COR-L47 (cell line): ENCODE measurements at places on chromosomes 2 and 18.

- no peak for DNase-seq
Measured at GRCh38 chr2:121699421-121700333, 37.0 kb downstream of the NIFK start.

DNA sequence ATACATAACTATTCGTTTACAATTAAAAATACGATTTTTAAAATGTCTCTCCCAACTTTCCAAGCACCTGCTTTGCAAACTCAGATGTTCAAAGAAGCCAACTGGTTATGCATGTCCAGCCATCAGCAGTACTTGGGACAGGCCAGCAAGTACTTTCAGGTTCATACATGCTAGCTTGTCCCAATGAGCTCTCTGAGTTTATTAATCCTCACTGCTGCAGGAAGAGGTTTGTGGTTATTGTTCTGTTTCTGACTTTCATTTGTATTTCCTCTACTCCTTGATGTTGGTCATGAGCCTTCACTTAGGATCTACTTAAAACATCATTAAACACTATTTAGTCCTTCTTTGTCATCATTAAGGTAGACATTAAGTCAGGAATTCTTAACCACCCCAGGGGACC lies 374.1 kb downstream of the LRATD1 start:
- no peak for DNase-seq

- DNase-seq = no peak
Measured at GRCh38 chr2:95047629-95048510, 22.4 kb downstream of the MAL start.

DNA sequence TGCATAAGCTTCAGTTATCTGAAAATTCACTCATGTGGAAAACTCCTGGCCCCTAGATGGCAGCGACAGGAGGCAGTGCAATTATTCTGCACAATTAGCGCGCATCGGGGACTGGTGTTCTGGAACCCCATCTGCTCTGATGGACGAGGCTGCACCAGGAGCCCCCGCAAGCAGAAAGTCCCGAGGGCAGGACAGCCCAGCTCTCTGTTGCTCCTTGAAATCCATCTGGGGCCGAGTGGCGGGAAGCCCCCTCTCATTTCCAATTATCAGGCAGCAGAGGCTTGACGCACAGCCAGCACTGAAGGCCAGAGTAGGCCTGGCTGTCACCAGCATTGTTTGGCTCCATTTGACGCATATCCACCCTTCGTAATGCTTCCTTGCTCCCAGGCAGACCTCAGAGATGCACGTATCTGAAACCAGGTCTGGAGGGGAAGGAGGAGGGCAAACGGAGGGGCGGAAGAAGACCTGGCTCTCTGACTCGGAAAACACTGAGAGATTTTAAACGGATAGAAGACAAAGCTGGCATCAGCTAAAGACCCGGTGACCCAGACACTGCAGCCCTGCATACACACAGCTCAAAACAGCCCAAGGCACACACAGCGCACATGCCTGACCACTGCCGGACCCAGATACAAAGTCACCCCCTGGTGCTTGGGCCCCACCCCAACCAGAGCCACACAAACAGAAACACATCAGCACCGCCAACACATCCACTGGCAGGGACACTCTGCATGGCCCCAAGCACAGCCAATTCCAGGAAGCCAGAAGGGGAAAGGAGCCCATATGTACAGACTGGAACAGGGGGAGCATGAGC lies 69.8 kb downstream of the TNS1 start:
- DNase-seq = peak; percentile 51

DNA sequence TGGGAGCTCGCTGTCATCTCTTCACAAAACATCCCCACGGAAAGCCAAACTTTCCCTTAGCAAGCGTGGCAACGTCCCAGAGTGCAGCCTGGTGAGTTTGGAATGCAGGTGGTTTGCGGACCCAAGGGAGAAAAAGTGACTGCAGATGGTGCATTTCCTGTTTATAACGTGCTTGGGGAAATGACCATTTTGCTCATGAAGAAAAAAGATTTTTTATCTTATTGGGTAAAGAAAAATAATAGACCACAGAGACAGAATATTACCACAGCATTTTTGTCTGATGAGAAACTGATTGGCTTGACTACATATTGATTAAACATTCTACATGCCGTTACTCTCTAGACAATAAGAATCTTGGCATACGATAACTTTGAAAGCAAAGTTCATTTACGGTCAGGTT lies 136.5 kb downstream of the COPS8 start:
- no peak for DNase-seq

GRCh38 chr2:12618576-12618975 lies 98.2 kb upstream of the TRIB2 start:
- DNase-seq = no peak

- DNase-seq = no peak
Measured at GRCh38 chr2:9644603-9645002, 13.8 kb upstream of the YWHAQ start.

GRCh38 chr2:30756971-30757370 lies 50.3 kb downstream of the CAPN13 start:
- no peak for DNase-seq

DNA sequence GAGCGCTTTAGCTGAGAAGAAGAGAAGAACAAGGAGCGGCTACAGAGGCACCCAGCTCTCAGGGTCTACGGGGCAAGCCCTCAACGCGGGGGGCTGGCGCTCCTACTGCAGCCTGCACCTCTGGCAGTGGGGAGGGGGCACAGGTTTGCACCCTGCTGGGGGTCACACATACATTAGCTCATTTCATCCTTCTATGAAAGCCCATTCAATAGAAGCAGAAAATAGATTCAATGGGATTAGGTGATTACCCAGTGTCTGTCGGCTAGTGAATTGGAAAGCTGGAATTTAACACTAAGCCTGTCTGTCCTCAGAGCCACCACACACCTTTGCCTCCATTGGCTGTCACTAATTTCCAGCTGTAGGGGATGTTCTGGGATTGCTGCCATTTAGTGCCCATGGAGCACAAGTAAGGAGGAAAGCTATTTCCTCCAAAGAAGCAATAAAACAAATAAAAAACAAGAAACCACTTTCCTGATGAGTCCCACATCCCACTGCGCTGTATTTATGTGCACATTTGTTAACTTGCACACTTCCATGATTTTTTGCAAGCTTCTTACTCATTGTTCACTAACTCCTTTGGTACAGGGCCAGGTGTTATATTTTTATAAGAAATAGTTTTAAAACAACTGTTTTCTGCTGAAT lies 319.6 kb upstream of the REV1 start:
- DNase-seq = no peak

GRCh38 chr2:111169268-111169667 lies 48.6 kb downstream of the BCL2L11 start:
- DNase-seq = no peak

DNA sequence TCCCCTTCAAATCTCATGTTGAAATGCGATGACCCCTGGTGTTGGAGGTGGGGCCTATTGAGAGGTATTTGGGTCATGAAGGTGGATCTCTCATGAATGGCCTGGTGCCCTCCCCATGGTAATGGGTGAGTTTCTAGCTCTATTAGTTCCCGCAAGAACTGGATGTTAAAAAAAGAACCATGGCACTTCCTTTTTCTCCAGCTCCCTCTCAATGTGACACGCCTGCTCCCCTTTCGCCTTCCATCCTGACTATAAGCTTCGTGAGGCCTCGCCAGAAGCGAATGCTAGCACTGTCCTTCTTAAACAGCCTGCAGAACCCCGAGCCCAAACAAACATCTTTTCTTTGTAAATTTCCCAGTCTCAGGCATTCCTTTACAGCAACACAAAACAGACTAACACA lies 303.2 kb upstream of the REV1 start:
- no peak for DNase-seq

GRCh38 chr2:139031722-139032121 lies 251.5 kb upstream of the NXPH2 start:
- DNase-seq = peak; percentile 63

DNA sequence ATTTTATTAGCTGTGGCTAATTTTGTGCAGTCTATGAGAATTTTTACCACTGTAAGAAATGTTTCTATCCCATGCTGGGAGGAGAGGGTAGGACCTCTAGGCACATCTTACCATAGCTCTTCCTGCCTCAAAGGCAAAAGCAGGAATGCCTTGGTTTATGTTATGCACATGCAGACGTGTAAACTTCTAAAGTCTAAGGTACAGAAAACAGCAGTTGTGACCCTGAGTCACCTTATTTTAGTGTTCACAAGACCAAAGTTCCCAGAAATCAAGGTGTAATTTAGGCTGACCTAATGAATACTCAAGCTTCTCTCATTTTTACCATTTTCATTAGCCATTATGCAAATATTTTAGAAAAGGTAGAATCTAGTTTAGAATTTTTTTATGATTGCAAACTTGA lies 15.4 kb upstream of the WIPF1 start:
- DNase-seq = no peak

GRCh38 chr2:221051162-221051561 lies 520.9 kb downstream of the EPHA4 start:
- DNase-seq = no peak

- DNase-seq = no peak
Measured at GRCh38 chr18:76142611-76143010, 352.4 kb downstream of the ZNF516 start.

GRCh38 chr18:2641638-2642037 lies 13.9 kb upstream of the SMCHD1 start:
- no peak for DNase-seq

DNA sequence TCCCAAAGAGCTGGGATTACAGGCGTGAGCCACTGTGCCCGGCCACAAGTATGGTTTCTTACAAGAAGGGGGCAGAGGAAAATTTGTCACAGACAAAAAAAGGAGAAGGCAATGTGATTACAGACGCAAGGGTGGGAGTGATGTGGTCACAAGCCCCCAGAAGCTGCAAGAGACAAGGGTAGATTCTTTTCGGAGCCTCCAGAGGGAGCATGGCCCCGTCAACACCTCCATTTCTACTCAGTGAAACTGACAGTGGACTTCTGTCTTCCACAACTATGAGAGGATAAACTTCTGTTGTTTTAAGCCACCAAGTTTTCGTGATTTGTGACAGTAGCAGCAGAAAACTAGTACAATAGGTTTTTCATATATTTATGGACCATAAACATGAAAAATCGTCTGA lies 2.1 kb upstream of the TCF7L1 start:
- DNase-seq = no peak

DNA sequence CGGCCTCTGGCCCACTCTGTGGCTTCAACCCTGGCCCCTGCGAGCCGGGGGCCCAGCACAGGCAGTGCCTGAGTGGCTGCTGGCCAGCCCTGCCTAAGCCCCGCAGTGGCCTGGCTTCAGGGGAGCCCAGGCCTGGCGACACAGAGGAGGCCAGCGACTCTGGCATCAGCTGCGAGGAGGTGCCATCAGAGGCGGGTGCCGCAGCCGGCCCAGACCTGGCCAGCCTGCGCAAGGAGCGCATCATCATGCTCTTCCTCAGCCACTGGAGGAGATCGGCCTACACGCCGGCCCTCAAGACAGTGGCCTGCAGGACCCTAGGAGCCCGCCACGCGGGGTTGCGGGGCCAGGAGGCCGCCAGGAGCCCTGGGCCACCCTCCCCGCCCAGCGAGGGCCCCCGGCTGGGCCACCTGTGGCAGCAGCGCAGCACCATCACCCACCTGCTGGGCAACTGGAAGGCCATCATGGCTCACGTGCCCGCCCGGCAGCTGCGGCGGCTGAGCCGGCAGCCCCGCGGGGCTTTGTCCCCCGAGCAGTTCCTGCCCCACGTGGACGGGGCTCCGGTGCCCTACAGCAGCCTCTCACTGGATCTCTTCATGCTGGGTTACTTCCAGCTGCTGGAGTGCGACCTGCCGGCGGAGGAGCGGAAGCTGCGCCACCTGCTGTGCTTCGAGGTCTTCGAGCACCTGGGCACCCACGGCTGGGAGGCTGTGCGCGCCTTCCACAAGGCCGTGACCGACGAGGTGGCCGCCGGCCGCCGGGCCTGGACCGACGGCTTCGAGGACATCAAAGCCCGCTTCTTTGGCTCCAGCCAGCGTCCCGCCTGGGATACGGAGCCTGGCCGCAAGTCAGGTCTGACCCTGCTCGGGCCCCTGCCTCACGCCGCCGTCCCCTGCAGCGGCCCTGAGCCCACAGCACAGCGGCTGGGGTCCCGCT lies 7.5 kb upstream of the KLHL30 start:
- no peak for DNase-seq

DNA sequence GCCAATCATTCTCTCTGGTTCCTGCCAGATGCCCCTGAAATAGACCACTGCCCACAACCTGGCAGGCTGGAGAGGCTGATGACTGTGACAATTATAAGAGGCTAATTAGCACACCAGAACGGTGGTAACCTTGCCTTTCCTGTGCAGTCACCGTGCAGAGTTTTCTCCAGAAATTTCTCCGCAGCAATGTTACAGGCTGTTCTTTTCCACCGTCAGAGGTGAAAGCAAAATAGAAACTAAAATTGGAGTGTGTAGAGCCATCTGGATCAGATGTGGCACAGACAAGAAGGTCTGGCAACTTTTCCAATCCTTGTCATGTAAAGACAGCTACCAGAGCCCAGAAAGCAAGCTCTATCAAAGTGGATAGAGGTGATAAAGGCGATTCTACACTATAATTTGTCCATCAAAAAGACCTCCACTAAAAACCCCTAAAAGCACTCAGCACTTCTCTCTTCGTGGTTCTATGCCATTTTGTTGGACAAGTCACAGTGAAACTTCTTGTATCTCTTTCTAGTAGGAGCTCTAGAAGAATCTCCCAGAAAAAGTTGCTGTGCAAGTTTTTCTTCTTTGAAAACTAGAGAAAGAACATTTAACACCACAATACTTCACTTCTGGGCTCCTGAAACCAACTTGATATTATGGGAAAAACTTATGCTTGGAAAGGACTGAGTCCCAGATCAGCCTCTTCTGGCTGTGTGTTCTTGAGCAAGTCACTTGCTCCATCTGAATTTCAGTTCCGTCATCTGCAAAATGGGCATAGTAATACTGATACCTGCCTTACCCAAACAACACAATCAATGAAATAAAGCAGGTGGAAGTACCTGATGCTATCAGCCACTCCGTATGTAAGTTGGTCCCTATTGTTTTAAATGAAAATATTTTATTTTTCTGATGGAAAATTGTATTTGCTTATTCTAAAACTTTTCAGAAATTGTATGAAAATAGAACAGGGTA lies 295.6 kb upstream of the DLGAP1 start:
- DNase-seq = no peak

DNA sequence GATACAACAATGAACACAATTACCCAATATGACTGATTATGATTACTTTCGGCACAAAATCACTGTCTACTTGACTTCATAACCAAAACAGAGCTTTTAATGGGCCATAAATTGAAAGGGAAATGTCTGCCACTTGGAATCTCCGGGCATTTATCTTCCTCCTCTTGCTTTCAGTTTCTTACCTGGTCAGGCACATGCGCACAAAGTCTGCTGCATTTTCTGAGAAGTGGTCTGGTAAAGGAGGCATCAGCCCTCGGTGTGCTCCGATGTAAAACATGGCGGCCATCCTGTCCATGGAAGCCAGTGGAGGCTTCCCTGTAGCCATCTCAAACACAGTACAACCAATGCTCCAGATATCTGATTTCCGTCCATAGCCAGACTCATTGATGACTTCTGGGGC lies 62.0 kb downstream of the CCNT2 start:
- DNase-seq = no peak

DNA sequence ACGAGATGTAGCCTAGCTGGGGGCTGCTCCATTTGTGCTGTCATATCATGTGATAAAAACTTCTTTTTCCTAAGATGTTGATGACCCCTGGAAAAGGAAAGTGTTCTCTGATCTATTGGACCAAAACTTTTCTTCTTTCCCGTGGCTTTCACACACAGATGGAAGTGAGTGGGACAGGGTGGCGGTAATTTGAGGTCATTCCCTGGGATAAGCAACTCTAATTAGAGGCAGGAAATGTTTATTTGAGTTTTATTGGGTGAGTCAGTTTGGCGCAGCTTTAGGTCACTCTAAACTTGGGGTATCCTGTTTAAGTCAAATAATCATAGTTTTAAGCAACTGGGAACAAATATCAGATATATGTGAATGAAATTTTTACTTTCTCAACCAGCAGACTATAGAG lies 221.0 kb upstream of the EPAS1 start:
- DNase-seq = no peak
